ENCODE measurements at places on chromosomes 1 and 21.
A peak's percentile ranks its signal among the peaks of the same experiment; 100 is the strongest.

GRCh38 chr1:26745191-26745590 is 42.6 kb upstream of the PIGV start:
- DNase-seq = no peak

DNA sequence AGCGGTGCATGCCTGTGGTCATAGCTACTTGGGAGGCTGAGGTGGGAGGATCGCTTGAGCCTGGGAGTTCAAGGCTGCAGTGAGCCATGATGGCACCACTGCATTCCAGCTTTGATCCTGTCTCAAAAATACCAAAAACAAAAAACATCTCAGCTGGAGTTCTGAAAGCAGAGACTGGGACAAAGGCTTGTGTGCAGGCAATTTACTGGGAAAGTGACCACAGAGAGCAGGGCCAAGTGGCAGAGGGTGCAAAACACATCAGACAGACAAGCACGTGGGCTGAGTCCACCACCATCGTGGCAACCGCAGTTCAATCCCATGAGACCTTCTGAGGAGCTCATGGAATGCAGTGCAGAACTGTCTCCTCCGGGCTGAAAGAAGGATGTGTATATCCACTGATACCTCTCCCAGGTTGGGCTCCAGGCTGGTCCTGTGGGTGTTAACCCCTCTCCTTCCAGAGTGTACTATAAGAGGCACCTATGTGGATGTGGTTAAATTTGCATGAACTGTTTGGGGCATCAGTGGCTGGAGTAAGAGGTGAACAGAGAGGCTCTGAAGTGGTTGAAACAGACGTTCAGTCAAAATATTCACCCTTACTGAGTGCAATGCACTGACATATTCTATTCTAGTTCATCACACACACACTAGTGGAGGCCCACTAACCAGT is 10.8 kb downstream of the PIGP start:
- no peak for DNase-seq

DNA sequence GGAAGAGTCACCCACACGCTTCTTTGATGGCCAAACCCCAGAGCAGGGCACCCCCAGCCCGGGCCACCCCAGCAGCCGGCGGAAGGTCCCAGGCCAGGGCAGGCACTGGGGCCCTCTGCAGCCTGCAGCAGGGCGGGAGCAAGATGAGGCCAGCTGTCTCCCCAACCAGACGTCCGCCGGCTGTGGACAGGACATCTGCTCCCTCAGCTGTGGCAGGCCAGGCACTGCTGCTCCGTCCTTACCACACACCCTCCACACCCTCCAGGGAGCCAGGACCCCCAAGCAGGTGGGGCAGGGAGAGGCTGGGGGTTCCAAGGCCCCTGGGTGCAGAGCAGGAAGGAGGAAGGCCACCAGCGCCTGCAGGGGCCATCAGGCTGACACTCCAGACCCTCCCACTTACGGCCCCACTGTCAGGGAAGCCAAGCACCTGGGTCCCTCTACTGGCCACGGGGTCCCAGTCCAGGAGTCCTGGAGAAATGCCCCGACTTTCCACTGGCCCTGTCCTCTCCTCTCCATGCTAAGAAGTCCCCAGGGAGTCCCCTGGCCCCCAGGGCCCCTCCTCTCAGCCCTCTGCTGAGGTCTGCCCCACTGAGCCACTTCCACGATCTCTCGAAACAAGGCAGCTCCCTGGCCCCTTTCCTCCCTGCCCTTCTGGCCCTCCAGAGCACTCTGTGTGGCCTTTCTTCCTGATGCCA is 5.6 kb downstream of the WNT9A start:
- DNase-seq = no peak

GRCh38 chr1:53341521-53341895 is 13.6 kb upstream of the LRP8 start:
- DNase-seq = no peak

GRCh38 chr21:29719521-29719920 is 220.3 kb downstream of the GRIK1 start:
- no peak for DNase-seq

GRCh38 chr21:36260030-36260787 is 59.8 kb upstream of the MORC3 start:
- peak; percentile 19 for DNase-seq

- DNase-seq = no peak
These were observed 291.5 kb upstream of the VAMP3 start for GRCh38 chr1:7479571-7479970.

DNA sequence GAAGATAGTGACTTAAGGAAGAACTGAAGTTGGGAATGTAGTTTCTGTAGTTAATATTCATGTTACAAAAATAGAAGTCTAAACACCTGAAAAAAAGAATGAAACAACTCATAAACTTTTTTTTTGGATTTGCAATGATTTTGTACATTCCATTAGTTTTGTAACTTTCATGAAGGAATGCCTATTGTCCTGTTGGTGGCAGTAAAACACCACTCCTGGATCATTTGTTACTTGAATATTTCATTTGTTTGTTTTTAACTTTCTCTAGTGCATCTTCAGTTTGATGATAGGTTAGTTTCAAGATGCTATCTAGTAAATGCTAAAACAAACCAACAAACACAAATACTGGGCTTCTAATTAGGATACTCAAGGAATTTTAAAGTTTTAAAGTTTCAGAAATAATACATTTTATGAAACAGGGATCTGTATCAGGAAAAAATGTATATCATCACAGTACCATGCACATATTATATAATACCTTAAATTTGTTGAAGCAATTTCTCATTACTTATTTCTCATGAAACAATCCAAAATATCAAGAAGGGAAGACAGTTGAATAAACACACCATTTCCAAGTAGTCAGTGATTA is 229.7 kb upstream of the CACYBP start:
- DNase-seq = no peak

DNA sequence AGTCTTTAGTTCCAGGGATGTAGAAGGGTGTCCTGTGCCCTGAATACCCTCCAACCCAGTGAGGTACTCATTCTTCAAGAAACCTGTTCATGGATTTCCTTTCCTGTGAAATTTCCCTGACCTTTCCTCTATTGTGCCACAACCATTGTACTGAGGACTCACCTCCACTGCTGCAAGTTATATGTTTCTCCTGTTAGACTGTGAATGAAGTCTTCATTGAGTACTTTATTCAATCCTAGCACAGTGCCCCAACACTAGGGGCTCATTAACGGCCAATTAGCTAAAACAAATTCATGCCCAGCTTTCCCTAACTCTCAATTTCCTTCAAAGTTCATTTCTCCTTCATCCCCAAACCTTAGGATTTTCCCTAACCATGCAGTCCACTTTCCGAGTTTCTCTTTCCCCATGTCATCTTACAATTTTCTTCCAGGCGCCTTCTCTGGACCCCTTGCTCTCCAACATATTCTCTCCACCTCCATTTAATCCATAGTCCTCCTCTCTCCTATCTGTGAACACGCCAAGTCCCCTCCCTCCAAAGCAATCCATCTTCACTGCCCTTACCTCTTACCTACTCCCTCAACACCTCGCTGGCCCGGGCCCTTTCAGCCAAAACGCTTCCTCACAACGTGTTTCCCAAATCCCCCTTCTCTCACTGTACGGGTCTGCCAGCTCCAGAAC is 1.3 kb downstream of the TRIM33 start:
- no peak for DNase-seq

GRCh38 chr1:96361271-96361856 is 360.2 kb upstream of the PTBP2 start:
- DNase-seq = no peak

DNA sequence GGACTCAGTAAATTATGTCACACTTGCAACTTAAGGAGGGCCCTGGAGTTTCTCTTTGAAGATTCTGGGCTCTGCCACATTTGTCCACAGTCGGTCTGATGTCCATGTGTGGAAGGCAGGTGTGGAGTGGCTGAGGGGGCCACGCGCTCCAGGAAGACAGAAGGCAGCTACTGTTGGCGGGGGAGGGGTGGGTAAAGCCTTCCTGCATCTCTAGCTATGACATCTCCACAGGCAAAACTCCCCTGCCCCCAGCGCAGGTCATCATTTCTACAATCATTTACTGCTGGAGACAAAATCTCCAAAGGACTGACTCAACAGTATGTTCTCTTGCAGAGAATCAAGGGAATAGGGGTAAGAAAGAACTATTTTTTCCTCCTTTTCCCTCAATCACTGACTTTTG is 11.4 kb upstream of the TSPEAR start:
- no peak for DNase-seq

- no peak for DNase-seq
These were observed 2.3 kb upstream of the GADD45A start for GRCh38 chr1:67682659-67683197.

DNA sequence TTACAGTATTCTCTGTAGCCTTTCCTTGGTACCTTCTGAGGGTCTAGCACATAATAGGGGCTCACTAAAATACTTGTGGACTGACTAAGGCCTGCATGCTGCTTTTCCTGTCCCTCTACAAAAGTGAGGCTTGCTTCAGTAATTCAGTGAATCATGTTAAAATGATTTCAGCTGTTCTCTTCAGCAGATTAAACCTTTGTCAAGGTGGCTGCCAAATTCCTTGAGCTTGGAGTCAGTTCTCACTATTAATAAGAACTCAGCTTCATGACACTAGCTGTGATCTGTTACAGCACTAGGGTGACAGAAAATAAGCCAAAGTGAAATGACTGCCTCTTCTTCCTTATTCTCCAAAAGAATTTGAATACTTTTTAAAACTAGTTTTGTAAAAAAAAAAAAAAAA is 128.8 kb downstream of the KCNN3 start:
- DNase-seq = no peak

GRCh38 chr21:25904044-25904695 is 169.4 kb downstream of the GABPA start:
- no peak for DNase-seq

GRCh38 chr1:23908453-23909341 is 4.5 kb downstream of the CNR2 start:
- DNase-seq = no peak

GRCh38 chr1:247212627-247213617 is 41.1 kb upstream of the ZNF124 start:
- DNase-seq = no peak

GRCh38 chr21:34935452-34935851 is 113.7 kb downstream of the RUNX1 start:
- DNase-seq = no peak

DNA sequence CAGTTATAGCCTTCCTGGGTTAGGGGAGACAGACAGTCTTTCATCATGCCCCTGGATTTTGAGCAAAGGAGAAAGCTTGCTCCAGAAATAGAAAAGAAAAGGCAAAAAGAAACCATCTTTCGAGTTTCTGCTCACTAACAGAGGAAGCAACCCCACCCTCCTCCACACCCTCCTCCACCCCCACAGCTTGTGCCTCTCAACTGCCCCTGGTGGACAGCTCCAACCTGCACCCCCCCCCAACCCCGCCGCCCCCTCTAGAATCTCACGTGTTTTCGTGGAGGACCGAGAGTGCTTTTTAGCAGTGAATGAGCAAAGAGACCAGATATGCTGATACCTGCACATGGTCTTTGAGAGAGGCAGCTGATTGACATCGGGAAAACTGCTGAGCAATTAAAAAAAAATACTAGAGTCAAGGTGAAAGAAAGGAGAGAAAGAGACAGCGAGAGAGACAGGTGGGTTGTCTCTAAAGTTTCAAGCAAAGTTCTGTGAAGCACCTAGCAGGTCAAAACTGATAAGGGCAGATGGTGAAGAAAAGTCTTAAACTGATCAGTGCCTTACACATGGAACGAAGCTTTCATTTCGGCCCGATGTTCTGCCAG is 358.3 kb downstream of the KIF26B start:
- no peak for DNase-seq

- DNase-seq = peak; percentile 15
These were observed 1.1 kb downstream of the AGTRAP start for GRCh38 chr1:11736746-11737639.

GRCh38 chr1:46221749-46222148 is 18.6 kb downstream of the LURAP1 start:
- no peak for DNase-seq

GRCh38 chr1:50193002-50193401 is 84.3 kb downstream of the ELAVL4 start:
- DNase-seq = no peak

GRCh38 chr1:172473302-172473701 is 29.4 kb upstream of the PIGC start:
- no peak for DNase-seq

GRCh38 chr1:22241811-22242210 is 98.9 kb upstream of the WNT4 start:
- DNase-seq = no peak

- no peak for DNase-seq
These were observed 71.4 kb upstream of the KCNJ6 start for GRCh38 chr21:37987668-37988067.

GRCh38 chr21:43815107-43815613 is 25.8 kb downstream of the RRP1 start:
- DNase-seq = no peak

GRCh38 chr1:194175251-194175650 is 988.8 kb upstream of the B3GALT2 start:
- no peak for DNase-seq

GRCh38 chr1:51442198-51442597 is 76.9 kb downstream of the EPS15 start:
- DNase-seq = no peak

GRCh38 chr1:28199328-28200233 is 23.1 kb upstream of the PTAFR start:
- peak; percentile 33 for DNase-seq

- no peak for DNase-seq
These were observed 285.8 kb upstream of the NEGR1 start for GRCh38 chr1:72568113-72568512.

GRCh38 chr1:59057211-59057694 is 239.6 kb upstream of the FGGY start:
- DNase-seq = no peak

- DNase-seq = no peak
These were observed 187.4 kb downstream of the SLC35F3 start for GRCh38 chr1:234091876-234092275.

DNA sequence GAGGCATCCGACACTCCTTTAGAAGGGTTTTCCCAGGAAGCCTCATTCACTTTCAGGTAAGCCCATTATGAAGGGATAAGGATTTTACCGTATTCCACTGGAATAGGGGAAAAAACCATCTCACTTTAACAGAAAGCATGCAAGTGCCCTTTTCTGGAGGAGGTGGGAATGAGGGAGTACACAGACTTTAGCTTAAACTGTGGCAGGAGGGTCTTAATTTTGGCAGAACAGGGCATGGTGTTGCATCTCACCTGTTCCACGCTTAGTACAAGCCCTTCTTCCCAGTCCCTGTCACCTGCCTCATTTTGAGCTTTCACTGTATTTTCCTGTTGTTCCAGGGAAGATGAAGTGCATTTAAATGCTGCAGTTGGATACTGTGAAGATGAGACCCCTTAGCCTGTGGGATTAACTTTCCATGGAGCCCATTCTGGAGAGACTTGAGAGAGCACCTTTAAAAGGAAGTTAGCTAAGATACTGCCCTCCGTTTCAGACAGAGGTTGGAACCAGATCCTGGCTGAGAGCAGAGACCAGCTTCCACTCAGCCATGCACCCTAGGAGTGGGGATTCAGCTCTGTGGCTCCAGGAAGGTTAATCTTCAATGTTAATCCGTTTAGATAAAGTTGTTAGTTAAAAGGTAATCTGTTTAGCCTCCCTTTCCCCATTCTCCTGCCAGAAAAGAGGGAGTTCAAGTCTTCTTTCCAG is 42.6 kb downstream of the PBX1 start:
- no peak for DNase-seq

DNA sequence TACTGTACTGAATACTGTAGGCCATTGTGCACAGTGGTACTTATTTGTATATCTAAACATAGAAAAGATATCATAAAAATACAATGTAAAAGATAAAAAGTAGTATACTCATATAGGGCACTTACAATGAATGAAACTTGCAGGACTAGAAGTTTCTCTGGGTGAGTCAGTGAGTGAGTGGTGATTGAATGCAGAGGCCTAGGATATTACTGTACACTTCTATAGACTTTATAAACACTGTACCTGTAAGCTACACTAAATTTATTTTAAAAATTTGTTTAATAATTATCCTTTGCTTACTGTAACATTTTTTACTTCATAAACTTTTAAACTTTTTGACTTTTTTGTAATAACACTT is 82.5 kb downstream of the FGGY start:
- DNase-seq = no peak
